Stimulated activated CD8-positive, alpha-beta memory T cell treated with anti-CD3 and anti-CD28 coated beads, Interleukin-2, amount 100 ng/mL, for 1 hour (primary cell): ENCODE measurements at places on chromosomes 6 and 20.

- DNase-seq, result no peak
Measured at GRCh38 chr6:110449541-110449895, 26.9 kb downstream of the SLC22A16 start.

DNA sequence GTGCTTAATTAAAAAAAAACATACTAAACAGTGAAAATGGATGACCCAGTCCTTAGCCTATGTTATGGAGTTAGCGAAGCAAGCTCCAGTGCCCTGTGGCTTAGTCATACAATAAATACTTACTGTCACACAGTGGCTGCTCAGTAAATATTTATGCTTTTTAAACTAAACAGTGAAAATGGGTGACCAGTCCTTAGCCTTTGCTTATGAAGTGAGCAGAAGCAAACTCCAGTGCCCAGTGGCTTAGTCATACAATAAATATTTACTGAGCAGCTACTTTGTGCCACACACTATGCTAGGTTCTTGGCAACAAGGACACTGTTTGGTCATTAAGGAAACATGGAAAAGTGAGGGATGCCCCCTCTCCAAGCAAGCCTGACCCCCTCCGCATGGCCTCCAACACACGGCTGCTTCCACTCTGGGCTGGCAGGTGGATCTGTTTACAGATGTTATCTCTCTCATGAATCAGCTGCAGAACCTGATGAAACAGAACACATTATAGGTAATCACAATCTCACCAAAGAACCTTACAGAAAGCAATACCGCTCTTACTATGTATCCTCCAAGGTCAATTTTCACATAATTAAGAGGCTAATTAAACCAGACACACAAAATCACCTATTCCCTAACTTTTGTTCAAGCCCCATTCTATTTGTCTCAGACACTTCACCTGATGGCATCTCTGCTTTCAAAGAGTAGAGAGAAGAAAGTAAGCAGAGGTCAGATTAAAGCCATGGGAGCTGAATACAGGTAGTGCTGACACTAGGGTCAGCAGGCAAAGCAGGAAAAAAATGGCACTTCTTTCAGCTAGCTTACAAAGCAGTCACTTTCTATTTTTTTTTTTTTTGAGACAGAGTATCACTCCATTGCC lies 27.3 kb downstream of the CDK5RAP1 start:
- no peak for DNase-seq

GRCh38 chr6:151044465-151045441 lies 179.3 kb downstream of the MTHFD1L start:
- DNase-seq, result no peak

DNA sequence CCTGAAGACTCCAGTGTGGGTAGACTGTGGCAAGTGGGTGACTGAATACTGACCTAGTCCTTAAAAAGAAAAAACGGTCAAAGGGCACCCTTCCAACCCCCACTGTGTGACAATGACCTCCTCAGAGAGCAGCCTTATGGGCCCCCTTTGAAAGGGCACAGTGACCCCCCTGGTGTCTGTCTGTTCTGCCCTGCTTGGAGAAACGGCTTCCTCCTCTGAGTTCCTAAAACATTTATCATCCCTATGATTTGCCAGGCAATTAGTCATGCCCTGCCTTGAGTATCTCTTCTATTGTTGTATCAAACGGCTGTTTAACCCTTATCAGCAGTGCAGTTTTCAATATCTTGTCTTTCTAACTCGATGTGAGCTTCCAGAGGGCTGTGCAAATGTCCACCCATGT lies 21.0 kb upstream of the STX16 start:
- DNase-seq, result no peak

DNA sequence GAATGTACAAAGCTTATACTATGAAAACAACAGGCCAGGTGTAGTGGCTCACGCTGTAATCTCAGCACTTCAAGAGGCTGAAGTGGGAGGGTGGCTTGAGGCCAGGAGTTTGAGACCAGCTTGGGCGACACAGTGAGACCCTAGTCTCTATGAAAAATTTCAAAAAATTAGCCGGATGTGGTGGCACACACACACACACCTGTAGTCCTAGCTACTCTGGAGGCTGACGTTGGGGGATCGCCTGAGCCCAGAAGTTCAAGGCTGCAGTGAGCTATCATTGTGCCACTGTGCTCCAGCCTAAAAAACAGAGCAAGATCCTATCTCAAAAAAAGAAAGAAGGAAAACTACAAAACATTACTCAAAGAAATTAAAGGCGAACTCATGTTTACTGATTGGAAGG lies 7.3 kb upstream of the ASF1A start:
- DNase-seq, result no peak

DNA sequence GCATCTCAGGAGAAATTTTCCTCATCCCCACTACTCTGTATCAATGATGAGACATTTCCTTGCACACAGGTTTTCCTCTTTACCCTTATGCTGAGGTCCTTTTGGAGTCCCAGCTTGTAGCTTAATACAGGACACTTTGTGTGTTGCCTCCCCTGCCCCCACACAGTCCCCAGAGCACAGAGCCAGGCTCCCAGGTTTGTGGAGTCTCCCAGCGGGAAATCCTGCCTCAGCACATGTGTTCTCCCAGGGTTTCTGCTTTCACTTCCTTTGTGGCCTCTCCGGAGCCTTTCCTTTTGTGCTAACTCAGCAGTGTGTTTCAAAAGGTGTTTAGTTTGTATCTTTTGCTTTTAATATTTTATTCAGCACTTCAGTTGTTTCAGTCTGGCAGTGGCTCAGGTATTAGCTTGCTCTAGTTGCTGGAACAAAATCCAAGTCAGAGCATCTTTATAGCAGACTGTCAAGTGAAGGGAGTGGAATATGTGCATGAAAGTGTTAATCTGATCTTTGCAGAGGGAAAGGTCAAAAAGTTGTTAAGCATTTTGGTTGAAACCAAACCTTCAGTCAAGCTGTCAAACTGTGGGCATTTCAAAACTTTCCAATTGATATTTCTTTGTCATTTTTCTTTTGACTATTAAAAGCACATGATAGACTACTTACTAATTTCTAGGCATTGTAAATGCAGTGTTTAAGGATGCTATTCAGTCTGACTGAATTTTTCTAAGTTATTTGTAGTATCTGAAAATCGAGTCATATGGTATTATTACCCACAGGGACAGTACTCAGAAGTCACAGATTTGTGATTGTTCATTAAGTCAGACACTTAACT lies 8.6 kb downstream of the SNX9 start:
- no peak for DNase-seq

DNA sequence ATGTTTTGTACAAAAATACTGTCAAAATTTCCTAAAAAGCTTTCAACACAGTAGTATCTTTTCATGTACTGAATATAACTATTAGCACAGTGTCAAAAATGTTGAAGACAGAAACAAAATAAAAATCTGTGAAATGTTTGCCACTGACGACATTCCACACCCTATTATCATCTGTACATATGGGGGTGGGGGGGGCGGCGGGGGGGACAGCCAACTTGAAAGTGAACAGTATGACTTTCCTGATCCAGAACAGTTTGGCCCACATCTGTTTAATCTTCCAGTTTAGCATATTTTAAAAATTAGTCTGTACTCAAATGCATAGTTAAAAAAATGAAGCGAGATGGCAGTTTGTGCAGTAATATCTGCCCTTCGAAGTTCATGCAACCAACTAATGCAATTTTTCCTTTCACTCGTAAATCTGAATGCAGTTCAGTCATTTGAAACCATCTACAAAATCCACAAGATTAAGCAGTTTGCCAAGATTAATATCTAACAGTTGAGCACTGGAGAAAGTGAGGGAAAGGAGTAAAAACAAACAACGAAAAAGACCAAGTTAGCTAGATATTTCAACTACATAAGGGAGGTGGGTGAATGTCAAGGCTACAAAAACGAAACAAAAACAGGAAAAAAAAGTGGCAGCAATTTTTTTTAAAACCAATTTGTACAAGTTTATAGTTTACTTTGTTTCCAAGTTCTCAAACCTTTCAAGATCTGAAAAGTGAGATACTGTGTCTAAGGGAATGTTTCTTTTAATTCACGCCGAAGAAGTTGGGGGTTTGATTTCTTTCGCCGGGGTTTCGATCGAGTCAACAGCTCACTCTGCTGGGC lies 1.9 kb downstream of the CITED2 start:
- no peak for DNase-seq

DNA sequence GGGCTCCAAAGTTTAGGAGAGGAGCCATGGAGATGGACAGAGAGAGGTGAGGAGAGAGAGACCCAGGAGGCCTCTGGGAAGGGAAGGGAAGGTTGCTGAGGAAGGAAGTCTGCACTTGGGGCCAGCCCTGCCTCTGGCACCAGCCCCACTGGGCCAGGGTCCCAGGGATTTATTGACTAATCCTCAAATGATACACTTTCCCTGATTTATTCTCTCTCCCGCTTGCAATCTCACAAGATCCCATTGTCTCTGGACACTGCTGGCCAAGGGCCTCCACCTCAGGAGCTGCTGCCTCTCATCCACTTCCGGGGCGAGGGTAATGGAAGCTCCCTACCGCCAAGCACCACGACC lies 43.6 kb upstream of the FOXP4 start:
- DNase-seq, result no peak

GRCh38 chr6:116779573-116780164 lies 14.2 kb upstream of the FAM162B start:
- DNase-seq, result no peak

- DNase-seq, result no peak
Measured at GRCh38 chr6:144809120-144809519, 524.0 kb downstream of the UTRN start.

GRCh38 chr6:34043359-34043758 lies 102.5 kb downstream of the GRM4 start:
- no peak for DNase-seq

DNA sequence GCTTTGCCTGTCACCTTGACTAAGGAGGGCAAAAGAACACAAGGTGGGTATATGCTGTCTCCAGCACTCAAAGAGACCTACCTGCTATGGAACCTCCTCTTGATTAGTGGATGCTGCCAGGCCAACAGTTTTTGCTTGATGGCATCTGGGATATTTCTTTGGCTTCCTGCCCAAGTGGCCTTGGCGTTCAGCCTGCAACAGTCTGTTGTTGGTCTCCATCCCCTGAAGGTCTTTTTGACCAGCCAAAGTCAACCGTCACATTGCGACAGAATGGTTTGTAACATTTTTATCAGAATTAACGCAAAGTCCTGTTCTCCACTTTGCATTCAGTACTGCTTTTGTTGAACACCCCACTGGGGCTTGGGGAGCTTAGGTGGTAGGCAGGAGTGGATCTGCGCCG lies 37.1 kb downstream of the SERPINB1 start:
- no peak for DNase-seq

DNA sequence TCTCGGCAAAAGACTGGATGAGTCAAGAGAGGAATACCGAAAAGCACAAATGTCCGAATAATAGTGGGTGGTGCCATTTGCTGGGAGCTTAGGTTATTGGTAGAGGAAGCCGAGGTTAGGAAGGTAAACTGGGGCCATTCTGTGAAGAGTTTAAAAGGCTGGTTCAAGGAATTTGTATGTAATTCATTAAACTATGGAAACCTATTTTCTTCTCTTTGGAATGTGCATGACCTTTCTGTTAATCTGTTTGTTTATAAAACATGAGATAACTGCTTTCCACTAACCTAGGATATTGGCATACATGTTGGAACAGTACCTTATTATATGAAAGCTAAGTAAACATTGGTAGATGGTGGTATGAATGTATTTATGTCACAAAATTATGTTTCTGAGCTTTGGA lies 71.8 kb downstream of the LCA5 start:
- no peak for DNase-seq

DNA sequence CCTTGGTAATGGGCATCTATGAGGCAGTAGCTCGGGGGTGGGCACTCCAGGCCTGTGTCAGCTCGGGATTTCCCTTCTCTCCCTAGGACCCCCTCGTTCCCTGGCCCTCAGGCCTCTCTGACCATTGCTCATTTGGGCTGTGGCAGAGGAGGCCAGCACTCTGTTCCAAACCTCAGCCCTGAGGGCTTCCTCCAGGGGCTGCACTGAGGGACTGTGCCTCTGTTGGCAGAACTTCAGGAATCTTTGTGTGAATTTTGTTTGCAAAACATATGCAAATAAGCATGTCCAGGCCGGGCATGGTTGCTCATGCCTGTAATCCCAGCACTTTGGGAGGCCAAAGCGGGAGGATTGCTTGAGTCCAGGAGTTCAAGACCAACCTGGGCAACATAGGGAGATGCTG lies 11.0 kb downstream of the PACSIN1 start:
- no peak for DNase-seq

DNA sequence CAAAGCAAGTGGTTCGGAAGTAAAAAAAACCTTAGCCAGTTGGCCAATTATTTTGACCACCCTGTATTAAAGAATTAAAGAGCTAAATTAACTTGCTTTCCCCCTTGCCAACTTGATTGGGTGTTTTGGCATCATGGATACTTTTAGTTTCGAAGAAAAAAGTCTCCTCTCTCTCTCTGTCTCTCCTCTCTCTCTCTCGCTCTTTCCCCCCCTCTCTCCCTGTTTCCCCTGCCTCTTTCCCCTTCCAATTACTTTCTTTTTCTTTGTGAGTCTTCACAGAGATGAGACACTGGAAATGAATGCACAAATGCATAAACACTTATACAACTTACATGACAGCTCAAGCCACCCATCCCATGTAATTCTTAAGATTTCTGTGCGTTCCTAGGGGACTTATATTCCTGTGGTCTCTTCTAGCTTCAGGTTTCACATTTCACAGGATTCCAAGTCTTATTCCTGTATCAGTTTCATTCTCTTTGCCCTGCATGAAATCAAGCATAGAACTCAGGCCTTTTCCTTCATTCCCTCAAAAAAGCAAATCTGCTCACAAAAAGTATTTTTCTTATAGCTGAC lies 32.9 kb upstream of the EYA4 start:
- no peak for DNase-seq

DNA sequence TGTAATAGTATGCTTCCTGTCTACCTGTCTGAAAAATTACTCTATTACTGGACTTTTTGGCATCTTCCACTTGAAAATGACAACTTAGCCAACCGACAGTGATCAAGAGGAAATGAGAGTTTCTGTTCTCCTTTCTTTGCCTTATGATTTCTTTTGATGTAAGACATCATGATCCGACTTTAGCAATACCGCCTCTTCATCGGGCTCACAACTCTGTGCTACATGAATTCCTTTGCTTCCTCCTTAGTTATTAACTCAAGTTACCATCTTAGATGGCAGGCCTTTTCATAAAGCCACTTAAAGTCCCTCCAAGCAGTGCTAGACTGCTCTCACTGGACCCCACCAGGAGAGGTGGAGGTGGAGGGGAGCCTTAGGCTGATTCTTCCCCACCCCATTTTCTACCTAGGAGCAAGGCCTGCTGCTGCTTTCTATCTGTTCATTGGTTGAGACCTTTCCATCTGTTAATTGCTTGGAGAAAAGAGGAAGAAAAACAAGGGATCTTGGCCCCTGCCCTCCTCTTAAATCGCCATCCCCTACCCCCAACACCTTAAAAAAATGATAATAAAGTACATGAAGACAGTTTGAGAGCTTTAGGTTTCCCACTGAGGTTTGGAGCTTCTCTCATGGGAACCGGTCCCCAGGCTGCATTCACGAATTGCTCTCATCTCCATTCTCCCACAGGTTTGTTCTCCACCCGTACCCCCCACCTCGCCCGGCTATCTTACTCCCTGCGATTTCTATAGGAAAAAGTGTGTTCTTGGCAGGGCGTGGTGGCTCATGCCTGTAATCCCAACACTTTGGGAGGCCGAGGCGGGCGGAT lies 21.6 kb upstream of the MCM3 start:
- DNase-seq, result no peak

DNA sequence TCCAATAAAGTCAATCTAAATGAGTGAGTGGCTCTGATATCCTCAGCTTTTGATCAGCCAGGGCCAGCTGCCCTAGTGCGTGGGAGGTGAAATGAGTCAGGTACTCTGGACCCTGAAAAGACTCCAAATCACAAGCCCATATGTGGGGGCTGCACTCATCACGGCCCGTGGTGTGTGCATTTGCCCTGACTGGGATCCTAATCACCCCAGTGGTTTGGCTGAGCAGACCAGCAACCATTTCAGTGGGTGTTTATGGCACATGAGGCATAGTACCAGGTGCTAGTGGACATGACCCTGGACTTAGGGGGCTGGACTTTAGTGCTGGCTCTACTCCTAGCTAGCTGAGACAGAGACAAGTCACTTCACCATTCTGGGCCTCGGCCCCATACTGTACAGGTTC lies 39.4 kb downstream of the SCML4 start:
- DNase-seq, result no peak
